ENCODE measurements at places on chromosomes 6 and 20.

DNA sequence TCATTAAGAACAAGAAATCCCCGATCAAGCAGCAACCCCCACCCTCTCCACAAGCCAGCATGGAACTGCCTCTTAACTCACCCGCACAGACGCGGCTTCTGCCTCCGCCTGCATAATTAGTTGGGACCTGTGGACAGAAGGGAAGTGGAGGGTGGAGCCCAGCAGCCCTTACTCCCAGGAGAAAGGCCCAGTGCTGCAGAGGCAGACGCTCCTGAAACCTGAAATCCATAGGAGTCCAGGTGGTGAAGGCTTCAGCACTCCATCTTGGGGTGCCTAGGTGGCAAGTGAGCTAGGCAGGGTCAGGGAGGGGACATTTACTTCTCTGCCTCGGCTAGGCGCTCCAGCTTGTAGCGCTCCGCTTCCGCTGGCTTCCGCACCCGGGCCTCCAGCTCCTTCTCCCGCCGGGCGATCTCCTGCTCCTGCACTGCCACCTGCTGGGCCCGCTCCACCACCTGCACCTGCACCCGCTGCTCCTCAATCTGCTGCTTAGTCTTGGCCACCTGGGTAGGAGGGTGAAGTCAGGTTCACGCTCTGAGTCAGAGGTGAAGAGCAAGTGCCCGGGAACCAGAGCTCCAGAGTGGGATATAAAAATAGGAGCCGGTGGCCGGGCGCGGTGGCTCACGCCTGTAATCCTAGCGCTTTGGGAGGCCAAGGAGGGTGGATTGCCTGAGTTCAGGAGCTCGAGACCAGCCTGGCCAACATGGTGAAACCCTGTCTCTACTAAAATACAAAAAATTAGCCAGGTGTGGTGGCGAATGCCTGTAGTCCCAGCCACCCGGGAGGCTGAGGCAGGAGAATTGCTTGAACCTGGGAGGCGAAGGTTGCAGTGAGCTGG lies 10.7 kb downstream of the TUBB start:
- peak; percentile 90 for ATAC-seq

GRCh38 chr20:41366546-41367392 lies at the start of gene EMILIN3:
EMILIN3 (minus strand) TSS chr20:41366818; CDS start chr20:41366634, 184 bp downstream.
- no peak for ATAC-seq

GRCh38 chr20:38404016-38404415 lies 31.1 kb downstream of the SNHG17 start:
- ATAC-seq = no peak

DNA sequence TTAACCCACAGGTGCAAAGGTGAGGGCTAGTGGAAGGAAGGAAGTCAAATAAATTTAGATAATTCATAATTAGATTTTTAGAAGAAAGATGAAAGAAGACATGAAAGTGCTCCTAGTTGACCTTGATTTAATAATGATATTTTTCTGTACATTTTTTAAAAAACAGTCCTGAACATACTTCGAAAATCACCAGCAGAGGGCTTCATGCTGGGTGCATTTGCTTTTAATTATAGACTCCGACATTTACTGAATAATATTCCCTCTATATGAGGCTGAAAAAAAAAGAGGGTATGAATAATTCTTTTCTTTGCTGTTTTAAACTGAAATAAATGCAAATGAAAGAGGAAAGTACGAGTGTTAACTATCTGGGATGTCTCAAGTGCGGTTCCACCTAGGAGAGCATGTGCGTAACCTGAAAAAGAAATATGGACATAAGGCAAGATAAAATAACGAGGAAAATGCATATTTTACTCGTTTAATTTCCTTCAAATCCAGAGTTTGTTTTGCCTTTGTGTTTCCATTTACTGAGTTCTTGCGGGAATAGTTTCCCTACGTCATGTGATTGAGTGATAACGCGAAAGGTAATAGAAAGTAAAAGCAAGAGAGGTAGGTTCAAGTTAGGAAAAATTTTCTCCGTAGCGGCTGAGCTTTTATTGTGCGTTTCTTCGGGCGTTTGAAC lies 3.1 kb upstream of the TFAP2B start:
- no peak for ATAC-seq

- ATAC-seq = no peak
Measured at GRCh38 chr20:59015812-59016711, 3.2 kb upstream of the TUBB1 start.

DNA sequence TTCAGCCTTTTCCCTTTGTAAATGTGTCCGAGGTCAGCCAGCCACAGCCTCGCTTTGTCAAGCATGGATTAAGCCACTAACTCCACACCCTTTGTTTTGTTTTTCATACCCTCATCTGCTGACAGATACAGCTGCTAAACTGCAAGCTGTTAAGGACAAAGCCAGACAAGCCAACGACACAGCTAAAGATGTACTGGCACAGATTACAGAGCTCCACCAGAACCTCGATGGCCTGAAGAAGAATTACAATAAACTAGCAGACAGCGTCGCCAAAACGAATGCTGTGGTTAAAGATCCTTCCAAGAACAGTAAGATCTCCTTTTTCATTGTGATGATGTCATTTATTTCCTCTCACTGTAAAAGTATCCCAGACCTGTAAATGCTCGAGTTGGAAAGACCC lies 269.3 kb downstream of the ARHGAP18 start:
- no peak for ATAC-seq

DNA sequence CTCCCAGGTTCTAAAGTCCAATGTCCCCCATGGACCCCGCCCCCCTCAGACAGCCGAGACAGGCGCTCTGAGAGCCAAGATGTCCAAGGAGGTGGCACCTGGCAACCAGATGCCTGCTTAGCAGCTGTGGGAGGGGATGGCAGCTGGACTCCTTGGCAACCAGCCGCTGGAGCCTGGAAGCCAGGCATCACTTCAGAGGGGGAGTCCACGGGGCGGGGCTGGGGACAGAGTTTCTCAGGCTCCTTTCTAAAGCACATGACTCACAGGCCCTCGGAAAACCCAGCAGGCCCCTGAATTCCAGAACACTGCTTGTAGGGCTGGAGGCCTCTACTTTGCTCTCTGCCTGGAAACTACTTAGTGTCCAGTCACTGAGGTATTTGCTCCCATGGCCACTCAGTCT lies 51.5 kb downstream of the PREX1 start:
- peak; percentile 32 for ATAC-seq

GRCh38 chr6:161292145-161292544 lies 18.3 kb upstream of the AGPAT4 start:
- no peak for ATAC-seq

DNA sequence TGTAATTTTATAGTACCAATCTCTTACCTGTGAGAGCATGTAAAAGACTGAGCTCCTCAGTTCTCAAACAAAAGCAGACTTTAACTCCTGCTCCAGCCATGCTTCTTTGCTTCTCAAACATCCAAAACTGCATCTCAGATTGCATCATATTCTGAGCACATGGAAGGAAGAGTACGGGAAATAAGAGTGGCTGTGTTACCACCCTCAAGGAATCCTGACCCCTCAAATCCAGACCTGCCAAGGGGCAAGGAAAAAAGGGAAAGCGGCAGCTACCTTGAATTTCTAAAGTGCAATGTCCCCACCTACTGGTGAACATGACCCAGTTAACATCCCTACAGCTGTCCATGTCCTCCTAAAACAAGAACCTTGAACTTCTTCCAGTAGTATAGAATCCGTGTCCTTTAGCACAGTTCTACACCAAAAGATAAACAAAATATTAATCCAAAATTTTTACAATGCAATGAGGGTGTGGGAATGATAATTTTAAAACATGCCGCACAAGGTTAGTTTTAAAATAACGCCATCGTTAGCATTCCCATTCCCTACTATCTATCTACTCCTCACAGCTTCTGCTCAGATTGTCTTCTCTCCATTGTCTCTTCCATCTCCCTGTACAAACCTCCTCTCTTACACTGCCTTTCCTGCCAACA lies 34.1 kb upstream of the HLA-DQB1 start:
- peak; percentile 58 for ATAC-seq

- no peak for ATAC-seq
Measured at GRCh38 chr6:55557146-55557545, 21.8 kb downstream of the HMGCLL1 start.

GRCh38 chr6:5984150-5985089 lies 22.3 kb downstream of the NRN1 start:
- no peak for ATAC-seq

- ATAC-seq = no peak
Measured at GRCh38 chr6:156701966-156702365, 75.2 kb upstream of the ARID1B start.

GRCh38 chr20:34712525-34713192 lies 8.5 kb downstream of the TP53INP2 start:
- no peak for ATAC-seq

GRCh38 chr6:107059606-107060005 lies 31.6 kb downstream of the MTRES1 start:
- ATAC-seq = no peak

GRCh38 chr6:10901770-10902169 lies 14.9 kb downstream of the SYCP2L start:
- ATAC-seq = peak; percentile 28

- ATAC-seq = no peak
Measured at GRCh38 chr6:166500246-166500645, 86.2 kb downstream of the RAMACL start.

- ATAC-seq = no peak
Measured at GRCh38 chr6:165961233-165961632, 206.4 kb downstream of the TBXT start.

GRCh38 chr6:82144852-82145340 lies 102.6 kb downstream of the IBTK start:
- no peak for ATAC-seq

- no peak for ATAC-seq
Measured at GRCh38 chr6:105667056-105667455, 264.2 kb upstream of the PREP start.

- ATAC-seq = no peak
Measured at GRCh38 chr20:483815-484644, 21.7 kb upstream of the TBC1D20 start.

DNA sequence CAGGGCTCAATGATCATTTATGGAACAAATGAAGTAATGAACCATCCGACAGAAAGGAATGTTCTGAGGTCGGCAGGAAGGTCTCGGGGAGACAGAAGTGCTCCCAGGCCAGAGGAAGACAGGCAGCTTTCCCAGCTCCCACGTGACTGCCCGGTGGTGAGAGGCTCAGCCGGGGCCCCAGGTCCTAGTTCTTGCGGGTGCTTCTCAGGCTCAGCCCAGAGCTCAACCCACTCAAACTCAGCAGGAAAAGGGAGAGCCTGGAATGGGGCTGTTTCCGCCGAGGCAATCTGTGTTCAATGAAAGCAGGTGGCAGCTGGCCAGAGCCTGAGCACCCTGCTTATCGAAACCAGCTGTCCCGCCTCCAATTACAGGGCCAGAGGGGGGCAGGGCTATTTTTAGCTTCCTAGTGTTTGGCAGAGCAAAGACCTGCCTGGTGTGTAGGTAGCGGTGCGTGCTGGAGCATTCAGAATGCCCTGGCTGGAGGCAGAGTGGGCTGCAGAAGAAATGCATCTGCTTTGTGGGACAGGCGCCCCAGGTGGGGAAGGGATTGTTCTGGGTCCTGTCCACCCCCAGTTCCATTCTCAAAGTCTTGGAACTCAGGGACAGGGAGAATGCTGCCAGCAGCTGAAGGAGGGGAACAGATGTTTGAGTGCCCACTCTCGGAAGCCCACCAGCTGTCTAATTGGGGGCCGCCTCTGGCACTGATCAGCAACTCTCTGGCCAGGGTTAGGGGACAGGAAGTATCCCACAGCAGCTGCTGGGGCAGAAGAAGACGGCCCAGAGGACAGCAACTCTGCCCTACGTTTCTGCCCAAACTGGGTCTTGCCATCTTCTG lies 145.1 kb downstream of the PREX1 start:
- no peak for ATAC-seq

GRCh38 chr20:50379049-50379990 lies 130.9 kb upstream of the PTPN1 start:
- ATAC-seq = no peak

DNA sequence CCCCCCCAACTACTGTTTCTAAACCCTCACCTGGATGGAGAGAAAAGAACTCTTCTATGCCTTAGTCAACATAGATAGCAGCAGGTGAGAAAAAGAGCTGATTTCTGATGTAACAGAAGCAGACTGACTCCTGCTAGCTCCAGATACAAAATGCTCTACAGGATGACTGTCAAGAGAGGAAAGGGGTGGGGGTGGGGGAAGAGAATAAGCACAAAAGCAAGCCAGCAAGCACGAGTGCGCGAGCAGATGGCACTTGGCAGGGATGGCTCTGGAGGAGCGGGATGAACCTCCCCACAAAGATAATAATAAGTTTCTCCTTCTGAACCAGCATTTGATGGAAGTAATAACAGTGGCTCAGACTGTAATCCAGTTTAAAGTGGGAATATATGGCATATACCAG lies 45.6 kb upstream of the SPDEF start:
- no peak for ATAC-seq

DNA sequence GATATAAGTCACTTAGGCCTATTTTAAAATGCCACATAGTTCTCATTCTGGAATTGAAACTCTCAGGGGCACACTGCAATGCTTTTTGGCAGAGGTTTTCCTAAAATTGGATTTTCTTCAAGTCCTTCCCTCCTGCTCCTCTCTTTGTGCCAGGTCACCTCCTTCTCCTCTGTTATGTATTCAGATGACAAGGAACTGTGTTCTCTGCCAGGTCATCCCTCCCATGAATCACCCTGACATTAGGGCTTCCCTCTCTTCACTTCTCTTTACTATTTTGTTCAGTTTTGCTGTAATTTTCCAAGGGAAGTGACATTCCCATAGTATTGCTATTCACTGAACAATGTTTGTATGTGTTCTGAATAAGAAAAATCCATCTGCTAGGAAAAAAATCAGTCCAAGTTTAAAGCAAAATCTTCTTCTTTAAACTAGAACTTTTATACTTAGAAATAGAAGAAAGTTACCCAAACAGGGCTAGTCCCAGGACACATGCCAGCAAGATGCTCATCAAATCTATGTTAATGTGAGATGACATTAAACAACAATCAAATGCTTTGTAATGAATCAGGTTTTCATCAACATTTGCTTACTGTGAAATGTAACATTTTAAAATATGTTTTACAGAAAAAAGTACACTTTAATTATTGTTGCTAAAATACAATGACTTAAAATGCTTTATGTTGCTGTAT lies 461.1 kb downstream of the MMUT start:
- ATAC-seq = no peak

GRCh38 chr6:146985111-146985510 lies 219.1 kb upstream of the STXBP5 start:
- ATAC-seq = no peak

DNA sequence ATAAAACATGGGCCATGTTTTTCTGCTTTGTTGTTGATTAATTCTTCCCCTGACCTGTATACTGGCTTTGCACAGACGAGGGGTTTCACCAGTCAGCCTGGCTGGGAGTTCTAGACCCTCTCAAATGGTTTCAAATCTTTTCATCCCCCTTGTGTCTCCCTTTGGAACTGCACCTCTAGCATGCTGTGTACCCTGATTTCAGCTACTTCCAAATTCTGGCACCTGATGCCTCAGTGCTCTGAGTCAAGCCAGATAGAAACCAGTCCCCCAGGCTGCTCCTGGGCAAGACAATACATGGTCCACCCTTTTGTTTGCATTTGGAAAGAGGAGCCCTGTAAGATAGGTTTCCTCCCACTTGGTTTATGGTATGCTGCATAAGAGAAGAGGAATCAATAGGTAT lies 290.2 kb downstream of the BTBD3 start:
- ATAC-seq = no peak

- ATAC-seq = no peak
Measured at GRCh38 chr6:152348116-152348515, 289.0 kb downstream of the SYNE1 start.

- no peak for ATAC-seq
Measured at GRCh38 chr6:42715871-42716270, 6.5 kb downstream of the PRPH2 start.
